ENCODE measurements at places on chromosomes 3 and 15.

GRCh38 chr3:186024210-186024609 is 84.7 kb downstream of the ETV5 start:
- DNase-seq = no peak

DNA sequence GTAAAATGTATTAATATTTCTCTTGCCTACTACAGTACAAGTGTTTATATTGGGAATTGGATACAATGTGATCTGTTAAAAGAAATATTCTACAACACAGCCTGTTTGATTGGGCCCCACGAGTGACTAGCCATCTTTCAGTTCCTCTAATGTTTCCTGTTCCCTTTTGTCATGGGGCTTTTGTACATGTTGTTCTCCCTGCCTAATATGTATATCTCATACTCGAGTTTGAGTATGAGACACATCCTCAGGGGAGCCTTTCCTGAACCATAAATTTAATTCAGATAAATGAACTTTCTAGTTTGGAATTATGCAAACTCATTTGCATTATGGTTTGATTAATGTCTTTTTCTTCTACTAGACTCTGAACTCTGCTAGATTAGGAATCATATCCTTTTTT is 65.5 kb downstream of the MEF2A start:
- DNase-seq = no peak

DNA sequence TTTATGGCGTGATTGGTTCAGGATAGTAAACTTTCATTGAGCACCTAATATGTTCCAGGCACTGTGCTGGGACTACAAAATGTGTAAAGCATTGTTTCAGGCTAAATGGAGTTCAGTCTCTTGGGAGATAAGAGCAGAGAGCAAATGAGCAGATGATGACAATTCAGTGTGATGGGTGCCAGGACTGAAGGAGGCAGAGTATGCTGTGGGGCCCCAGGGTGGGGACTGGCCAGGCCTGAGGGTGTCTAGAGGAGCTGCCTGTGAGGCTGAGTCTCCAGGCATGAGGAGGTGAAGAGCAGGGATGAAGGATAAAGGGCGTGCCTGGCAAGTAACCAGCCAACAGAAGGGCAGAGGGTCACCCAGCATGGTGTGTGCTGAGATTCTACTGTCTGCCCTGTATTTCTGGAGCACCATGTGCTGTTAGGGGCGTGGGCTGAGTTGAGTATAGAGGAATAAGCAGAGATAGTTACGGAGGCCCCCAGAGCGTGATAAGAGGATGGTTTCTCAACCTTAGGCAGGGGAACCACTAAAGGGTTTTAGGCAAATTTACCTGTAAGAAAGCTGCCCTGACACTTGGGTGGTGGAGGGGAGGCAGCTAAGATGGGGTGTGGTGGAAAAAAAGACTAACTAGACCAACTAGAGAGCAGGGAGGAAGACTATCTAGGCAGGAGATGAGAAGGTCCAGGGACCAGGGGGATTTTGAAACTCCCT is 38.5 kb downstream of the EPHB1 start:
- no peak for DNase-seq

DNA sequence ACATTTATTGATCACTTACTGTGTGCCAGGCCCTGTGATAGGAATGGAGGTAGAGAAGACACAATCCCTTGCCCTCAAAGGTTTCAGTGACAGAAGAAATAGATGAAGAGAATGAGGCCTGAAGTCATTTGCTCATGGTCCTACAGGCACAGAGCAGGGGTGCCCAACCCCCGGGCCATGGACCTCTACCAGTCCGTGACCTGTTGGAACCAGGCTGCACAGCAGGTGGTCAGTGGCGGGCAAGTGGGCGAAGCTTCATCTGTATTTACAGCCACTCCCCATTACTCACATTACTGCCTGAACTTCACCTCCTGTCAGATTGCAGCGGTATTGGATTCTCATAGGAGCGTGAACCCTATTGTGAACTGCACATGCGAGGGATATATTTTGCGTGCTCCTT is 480.3 kb downstream of the LPP start:
- DNase-seq = no peak

- no peak for DNase-seq
Observed at GRCh38 chr3:40939030-40939740, 260.1 kb upstream of the CTNNB1 start.
